Left lobe of liver (tissue), 2 donors: ENCODE measurements at places on chromosomes 5 and 9. TPM values are rescaled to one million over a fixed set of nuclear protein-coding genes. Genes with fewer than 3 reads are reported as not detected.

Gene SLC6A19
- total RNA-seq, result 0.73 TPM

Gene AKNA
- total RNA-seq, result 7.3 TPM

DNA sequence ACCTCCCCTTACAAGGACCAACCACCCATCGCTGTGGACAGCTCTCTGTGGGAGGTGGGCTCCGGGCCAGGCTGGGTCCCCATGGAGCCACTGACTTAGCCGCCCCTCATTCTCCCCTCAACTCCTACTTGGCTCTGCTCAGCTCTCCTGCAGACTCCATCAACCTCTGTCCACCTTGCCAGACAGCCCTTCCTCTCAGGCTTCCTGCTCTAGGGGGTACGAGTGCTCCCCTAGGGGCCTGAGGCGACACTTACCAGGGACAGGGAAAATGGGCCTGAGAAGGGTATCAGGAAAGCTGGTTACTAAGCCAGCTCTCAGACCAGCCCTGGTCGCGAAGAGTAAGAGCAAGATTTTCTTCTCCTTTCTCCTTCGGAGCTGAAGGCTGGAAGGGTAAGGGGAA lies 43.9 kb downstream of the SHB start:
- no peak for DNase-seq

Gene IRX2
- not detected for total RNA-seq

DNA sequence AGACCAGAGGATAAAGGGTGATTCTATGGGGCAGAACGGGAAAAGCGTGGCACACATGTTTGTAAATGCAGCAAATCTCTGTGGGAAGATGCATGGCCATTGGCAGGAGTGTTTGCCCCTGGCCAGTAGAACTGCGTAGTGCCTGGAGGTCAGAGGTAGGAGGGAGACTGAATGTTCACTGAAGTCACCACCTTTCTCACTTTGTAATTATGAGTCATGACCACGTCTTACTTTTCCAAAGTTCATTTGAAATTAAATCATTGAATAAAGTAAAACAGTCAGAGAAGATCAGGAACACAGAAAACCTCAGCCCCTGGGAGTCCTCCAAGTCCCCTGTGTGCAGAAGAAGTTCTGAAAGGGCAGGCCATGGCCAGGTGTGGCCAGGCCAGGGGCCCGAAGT lies 4.6 kb downstream of the PTGES start:
- no peak for DNase-seq

- DNase-seq, result no peak
Measured at GRCh38 chr9:75358846-75359245, 270.5 kb downstream of the OSTF1 start.
